MV-4-11 (cell line): ENCODE measurements at places on chromosomes 5 and 9.
A peak's percentile ranks its signal among the peaks of the same experiment; 100 is the strongest.

- no peak for DNase-seq
Measured at GRCh38 chr5:78327761-78328510, 32.5 kb upstream of the SCAMP1 start.

DNA sequence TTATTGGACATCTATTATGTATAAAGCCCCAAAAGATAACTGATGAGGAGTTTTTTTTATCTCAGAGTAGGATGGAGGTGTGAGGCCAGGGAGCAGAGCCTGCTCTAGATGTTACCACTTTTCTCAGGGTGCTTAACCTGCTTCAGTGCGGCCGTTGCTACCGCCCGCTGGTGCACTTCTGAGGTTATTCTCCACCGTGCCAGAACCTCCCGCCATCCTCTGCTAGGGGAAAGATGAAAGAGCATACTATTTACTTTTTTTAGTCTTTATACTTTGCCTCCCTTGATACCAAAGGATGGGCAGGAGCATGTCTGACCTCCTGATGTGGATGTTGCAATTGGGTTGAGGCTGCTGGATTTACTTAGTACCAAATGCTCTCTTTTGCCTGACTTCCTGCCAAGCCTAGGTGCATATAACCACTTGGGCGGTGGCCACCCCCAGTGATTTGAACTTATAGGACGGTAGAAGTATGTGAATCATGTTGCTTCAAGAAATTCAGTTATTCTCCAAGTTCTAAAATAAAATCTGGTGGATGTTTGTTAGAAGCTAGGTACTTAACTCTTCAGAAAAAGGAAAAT, 71.1 kb upstream of the HSPB3 start:
- DNase-seq = no peak

DNA sequence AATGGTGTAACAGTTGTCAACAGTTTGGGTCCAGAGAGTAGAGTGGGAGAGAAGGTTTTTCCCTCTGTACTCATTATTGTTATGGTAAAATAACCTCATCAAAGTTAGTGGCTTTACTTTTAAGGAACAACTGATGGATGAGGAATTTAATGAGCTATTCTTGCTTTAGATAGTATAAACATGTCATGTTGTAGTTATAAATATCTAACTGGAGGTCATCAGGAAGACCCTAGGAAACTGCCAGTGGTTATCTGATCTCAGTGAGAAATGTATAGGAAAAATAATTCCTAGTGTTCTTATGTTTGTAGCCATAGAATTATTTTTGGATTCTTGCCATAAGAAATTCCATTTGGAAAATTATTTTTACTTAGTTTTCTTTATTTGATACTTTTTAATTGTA, 4.1 kb downstream of the ERCC6L2 start:
- no peak for DNase-seq

DNA sequence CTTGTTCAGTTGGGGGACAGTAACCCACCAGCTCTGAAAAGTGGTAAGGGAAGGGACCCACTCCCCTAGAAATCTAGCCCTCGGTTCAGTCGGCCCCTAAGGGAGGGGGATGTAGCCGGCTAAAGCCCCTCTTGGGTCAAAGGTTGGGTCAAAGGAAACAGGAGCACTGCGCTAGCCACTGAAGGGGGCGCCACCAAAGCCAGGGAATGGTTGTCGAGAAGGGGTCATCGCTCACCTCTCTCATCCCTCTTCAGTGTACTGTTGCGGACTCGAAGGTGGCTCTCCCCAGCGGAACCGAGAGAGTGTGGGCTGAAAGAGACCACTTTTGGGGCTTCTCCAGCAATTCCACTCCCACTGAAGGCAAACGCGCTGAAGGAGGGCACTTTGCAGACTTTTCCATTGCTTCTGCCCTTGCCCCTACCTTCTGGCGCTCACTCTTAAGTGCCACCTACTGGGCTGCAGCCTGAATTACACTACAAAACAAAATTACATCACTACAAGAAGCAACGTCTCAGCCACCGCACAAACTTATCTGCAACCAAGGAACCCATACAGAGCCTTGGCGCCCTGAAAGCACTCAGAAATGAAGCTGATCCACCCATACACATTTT, 396.9 kb downstream of the PDE4D start:
- DNase-seq = peak; percentile 3

- DNase-seq = no peak
Measured at GRCh38 chr5:143023411-143024096, 253.4 kb downstream of the ARHGAP26 start.

DNA sequence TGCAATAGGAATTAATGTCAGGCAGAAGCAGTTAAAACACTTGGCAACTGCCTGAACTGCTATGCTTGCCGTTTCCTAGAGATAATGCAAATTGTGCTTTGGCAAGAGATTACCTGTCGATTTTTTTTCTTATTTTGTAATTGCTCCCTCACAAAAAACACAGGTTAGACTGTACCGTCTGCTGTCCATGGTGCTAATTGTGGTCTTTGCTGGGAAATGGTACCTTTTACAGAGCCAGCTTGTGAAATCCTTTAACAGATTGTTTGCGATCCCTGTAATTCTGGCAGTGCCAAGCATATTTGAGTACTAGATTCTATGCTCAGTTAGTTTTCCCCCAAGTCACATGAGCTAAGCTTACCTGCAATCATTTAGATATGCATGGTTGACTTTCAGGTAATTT, 2125.8 kb upstream of the WWC1 start:
- no peak for DNase-seq

GRCh38 chr9:105319202-105319813, 74.9 kb downstream of the SLC44A1 start:
- no peak for DNase-seq

- DNase-seq = no peak
Measured at GRCh38 chr9:92266486-92266885, 27.0 kb downstream of the IARS1 start.

DNA sequence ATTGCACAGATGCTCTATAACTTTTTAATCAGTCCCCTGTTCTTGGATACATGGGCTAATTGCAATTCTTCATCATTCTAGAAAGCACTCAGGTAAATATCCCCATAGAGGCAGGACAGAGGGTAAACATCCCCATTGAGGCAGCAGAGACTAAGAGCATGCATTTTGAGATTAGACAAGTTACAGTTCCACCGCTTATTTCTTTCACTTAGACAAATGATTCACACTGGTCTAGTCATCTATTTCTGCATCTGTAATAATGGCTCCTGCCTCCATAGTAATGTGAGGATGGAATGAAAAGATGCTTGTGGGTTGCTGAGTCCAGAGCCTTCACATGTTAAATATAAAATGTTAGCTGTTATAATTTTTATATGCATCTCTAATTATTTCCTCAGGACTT, 276.9 kb downstream of the ARHGAP26 start:
- DNase-seq = no peak

- DNase-seq = no peak
Measured at GRCh38 chr5:139644001-139644456, 4.1 kb upstream of the CXXC5 start.

GRCh38 chr5:83586874-83587776, 115.6 kb downstream of the VCAN start:
- no peak for DNase-seq

DNA sequence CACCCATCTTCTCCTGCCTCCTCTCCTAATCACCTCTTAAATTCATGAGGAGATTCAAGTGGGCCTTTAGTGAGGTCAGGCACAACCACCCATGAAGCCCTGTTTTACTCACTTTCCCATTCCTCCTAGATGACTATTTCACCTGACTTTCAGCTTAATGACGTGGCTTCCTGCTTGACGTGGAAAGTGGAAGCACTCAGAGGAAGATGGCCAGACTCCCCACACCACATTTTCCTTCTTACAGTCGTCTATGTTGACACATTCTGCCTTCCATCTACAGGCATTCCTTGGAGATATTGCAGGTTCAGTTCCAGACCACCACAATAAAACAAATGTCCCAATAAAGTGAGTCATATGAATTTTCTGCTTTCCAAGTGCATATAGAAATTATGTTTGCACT, 146.4 kb upstream of the TAS2R1 start:
- no peak for DNase-seq

DNA sequence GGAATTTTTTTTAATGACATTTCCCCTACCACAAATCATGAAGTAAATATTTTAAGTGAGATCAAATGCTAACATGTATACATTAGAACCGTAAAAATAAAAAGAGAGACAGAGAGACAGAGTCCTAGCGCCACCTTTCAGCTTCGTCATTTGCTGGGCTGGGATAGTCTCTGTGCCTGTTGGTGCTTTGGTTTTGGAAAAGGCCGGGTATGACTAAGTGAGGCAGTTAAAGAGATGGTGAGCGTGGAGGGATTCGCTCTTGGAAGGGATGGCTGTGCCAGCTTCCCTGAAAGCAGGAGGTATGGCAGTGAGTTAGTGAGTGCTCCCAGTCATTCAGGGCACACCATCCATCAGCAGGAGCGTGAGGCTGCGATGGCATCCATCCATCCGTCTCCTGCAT, 729.6 kb upstream of the WWC1 start:
- DNase-seq = no peak

DNA sequence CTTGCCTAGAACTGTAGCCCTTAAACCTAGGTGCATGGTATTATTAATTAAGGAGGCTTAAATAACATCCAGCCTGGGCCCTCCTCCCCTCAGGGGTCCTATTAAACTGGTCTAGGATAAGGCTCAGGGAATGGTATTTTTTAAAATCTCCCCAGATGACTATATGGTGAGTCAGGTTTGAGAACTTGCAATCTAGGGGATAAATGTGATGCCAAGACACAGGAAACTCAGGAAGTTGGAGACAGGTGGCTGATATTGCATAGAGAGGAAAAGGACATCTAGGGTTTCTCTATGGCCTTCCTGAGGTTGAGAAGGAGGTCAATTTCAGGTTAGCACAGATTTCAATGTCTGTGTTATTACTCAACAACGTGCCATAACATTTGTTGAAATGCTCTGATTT, 581.0 kb downstream of the TLE1 start:
- no peak for DNase-seq

DNA sequence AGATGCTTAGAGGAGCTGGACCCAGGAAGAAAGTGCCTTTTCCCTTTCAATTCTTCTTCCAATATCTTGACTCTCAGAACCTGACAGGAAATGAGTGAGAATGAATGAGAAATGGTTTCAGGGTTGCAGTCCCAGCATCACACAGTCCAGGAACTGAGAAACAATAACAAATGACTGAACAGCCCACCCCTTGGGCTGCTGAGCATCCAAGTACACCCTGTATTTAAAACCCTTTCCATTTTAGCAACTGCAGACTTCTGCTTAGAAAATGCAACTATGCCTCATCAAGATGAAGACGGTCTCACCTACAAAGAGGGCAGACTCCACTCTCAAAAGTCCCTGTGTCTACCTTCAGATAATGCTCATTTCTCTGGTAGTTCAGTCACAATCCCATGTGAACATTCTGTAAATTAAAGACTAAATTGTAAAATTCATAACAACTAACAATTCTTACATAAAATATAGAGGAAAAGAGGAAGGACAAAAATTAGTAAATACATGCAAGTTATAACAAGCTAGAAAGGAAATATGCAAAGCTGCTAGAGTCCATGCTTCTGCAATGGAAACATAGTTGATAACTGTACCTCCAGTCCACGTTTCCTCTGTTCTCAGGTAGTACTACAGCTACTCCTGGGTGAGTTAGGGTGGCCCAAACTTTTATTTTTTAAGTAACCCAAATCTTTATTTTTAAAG, 316.5 kb downstream of the ICE1 start:
- DNase-seq = no peak

DNA sequence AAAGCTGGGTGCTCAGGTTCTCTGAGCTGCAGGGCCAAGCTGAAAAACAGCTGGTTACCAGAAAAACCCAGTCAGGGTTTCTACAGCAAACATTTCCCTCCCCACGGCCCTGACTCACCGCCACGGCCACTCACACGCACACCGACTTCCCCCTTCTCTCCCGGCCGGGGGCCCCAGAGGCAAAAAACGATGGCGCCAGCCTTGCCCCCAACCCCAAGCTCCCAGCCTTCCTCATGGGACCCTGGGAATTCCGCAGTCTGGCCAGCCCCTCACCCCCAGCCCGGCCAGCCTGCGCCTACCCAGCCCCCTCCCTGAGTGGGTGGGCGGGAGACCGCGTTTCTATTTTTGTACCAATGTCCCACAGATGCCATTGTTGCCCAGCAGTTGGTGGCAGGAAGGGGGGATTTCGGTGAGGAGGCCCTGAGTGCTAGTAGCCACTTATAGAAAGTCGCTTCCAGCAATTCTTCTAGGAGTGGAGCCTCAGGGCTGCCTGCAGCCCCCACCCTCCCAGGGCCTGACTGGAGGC, 18.4 kb downstream of the ENG start:
- DNase-seq = peak; percentile 84

- no peak for DNase-seq
Measured at GRCh38 chr5:1079961-1080360, 31.9 kb downstream of the SLC12A7 start.

DNA sequence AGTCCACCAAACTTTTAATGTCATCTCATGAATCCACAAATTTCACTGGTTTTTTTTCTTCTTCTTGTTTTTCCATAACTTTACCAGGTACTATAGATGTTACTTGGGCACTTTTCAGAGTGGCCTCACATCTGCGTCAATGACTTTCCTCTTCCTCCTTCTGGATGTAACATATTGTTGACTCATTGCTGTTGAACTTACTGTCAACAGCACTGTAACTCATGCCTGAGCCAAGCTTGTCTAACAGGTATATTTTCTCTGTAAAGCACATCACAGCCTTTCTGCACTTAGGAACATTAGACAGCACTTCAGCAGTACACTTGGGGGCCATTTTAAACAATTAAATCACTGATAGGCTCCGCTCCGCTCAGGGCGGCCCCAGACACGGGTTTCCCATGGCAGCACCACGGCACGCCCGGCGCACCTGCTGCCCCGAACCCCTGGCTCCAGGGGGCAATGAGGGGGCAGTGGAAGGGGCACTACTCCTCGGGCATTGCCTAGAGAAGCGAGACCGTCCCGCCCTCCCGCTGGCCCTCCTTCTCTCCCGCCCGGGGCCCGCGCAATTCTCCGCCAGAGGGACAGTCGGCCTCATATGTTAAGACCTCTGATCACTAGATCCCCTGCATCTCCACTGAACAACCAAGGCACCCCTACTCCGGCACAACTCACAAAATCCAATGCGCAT, 41.9 kb upstream of the SPATA31C2 start:
- DNase-seq = peak; percentile 57

- DNase-seq = no peak
Measured at GRCh38 chr5:82622205-82622604, 344.1 kb upstream of the RPS23 start.

GRCh38 chr5:131593921-131594320, 41.1 kb downstream of the RAPGEF6 start:
- no peak for DNase-seq

- no peak for DNase-seq
Measured at GRCh38 chr9:136002881-136003280, 41.7 kb upstream of the UBAC1 start.

GRCh38 chr9:90860826-90861225, 59.2 kb downstream of the SYK start:
- peak; percentile 98 for DNase-seq

- DNase-seq = no peak
Measured at GRCh38 chr9:131470581-131470991, 32.1 kb upstream of the POMT1 start.

- no peak for DNase-seq
Measured at GRCh38 chr5:1504069-1504595, 19.6 kb downstream of the LPCAT1 start.

DNA sequence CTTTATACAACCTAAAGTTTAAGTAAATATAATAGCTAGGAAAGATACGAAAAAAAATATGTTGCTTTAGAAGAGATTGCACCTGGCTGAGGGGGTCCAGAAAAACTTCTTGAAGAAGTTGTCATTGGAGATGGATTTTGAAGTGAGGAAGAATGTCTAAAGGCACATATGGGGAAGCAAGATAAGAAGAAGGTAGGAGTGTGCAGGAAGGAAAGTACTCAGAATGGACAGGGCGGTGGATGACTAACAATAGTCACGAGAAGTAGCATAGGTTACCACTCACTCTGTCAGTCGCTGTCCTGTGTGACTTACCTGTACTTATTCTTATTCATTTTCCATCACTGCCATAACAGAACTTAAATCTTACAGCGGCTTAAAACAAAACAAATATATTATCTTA, 251.6 kb downstream of the GRIA1 start:
- DNase-seq = no peak
